ENCODE measurements at places on chromosomes 6 and 20.

GRCh38 chr6:137019476-137020272, 25.1 kb downstream of the IL20RA start:
- no peak for DNase-seq

GRCh38 chr6:73329201-73329600, 24.9 kb downstream of the DPPA5 start:
- DNase-seq, result no peak

DNA sequence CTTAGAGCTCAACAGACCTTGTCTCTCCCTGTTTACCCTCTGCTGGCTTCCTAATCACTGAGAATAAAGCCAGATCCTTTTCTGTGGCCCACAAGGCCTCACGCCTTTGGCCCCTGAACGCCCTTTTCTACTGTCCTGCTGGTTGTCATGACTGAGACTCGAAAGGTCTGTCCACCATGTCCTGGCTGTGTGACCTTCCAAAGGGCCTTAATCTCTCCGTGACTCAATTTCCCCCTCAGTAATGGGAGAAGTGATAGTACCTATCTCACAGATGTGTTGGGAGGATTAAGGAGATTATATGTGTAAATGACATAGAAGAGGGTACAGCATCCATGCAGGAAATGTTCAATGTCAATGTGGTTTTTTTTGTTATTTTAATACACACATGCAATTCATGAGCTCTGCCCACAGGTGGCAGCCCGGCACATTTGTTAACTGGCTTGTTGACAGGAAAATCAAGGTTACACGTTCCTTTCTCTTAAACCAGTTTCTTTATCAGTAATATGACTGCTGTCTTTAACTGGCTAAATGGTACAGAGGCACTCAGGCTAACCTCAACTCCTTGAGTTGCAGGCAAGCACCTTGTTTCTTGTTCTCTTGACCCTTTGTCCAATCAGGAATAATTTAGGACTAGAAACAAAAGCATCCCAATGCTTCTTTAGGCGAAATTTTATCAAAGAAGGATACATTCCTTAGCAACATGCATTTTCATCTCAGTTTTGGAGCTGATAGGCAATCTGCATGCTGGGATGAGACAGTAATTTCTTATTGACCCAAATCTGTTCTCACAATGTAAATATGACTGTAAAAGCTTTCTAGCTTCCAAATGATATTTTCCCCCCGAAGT, 16.6 kb downstream of the SLC22A1 start:
- DNase-seq, result peak; percentile 42

DNA sequence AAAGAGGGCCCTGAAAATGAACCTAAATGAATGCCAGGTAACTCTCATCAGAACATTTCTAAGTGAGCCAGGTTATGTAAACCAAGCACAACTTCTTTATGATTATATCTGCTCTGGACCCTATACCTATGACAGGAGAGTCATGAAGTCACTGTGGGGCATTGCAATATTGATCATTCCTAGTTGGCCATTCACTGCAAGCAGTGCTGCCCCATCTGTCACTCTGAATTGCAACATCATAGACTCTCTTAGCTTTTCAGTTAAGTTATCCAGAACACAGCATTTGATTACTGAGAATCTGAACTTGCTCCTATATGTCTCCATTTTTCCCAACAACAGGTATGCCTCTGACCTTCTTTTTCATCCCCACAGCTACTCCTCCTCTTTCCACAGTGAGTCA, 3.3 kb downstream of the COL21A1 start:
- DNase-seq, result no peak

DNA sequence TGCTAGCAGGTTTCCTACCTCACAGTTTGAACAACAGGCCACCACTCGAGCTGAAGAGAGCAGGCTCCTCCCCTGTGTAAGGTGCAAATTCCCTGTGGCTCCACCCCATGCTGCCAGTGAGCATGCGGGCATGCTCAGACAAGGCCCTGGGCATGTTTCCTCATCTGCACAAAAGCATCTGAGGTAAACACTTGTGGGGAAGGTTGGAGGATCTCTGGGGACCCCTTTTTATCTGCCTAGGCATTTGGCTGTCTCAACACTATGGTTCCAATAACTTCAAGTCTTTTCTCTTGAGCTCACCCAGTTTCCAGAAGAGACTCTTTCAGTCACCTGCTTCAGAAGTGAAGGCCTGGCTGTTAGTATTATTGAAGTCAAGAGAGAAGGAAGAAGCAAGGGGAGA, 9.4 kb downstream of the C6orf58 start:
- DNase-seq, result no peak

- DNase-seq, result peak; percentile 32
Observed at GRCh38 chr6:3748208-3749066, 3.1 kb downstream of the PXDC1 start.

DNA sequence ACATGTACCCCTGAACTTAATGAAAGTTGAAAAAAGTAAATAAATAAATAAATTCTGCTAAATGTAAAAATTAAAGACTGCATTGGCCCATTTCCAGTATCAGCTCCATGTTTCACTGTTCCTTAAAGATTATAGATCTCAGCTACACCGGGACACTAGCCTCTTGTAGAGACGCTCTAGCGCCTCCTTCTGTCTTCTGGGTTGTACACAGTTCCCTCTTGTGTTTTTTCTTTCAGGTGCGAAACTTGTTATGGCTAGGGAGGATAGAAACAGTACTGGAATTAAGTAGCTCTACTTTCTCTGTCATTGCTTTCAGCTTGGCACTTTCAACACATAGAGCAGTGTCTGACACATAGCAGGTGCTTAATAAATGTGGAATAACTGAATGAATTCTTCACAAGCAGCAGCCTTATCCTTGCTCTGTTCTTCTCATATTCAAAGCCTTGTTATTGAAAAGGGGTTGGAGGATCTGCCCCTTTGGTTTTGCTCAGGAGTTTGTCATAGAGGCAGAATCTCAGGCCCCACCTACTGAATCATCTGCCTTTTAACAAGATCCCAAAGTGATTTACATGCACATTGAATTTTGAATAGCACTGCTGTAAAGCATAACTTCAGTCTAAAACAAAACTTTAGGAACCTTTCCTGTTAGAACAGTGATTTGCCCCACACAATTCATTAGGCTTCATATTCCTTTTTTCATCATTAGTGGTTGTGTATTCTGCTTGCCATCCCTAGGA, 92.3 kb downstream of the FIG4 start:
- no peak for DNase-seq

GRCh38 chr6:43843669-43844171, 73.7 kb downstream of the VEGFA start:
- no peak for DNase-seq

DNA sequence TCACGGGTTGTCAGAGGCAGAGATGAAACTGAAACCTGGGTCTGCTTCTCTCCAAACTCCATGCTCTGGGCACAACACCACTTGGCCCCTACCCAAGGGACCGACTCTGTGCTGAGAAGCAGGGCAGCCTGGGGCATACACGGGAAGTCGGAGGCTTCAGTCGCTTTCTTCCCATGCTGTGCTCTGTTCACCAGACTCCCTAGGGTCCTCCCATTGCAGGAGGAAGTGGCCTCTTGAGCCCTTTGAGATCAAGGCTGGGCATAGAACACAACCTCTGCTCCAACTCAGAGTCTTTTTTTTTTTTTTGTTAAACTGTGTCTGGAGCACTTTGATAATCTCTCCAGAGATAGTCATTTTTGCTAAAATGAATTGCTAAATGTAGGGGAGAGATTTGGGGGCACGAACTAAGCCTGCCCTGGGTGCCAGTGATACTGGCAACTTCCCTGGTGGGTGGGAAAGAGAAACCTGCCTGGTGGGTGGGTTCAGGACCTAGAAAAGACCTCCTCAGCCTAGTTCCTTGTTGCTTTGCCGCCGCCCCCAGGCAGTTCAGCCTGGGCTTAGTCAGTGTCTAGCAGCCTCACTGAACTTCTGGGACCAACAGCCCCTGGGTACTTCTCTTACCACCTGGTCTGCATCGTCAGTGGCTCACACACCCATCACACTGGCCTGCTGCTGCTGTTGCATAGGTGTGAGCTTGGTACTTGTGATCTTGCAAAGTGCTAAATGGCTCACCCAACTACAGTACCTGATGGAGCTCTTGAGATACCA, 62.0 kb downstream of the PPP1R14C start:
- no peak for DNase-seq

GRCh38 chr20:51089272-51089781, 66.4 kb upstream of the KCNG1 start:
- no peak for DNase-seq

DNA sequence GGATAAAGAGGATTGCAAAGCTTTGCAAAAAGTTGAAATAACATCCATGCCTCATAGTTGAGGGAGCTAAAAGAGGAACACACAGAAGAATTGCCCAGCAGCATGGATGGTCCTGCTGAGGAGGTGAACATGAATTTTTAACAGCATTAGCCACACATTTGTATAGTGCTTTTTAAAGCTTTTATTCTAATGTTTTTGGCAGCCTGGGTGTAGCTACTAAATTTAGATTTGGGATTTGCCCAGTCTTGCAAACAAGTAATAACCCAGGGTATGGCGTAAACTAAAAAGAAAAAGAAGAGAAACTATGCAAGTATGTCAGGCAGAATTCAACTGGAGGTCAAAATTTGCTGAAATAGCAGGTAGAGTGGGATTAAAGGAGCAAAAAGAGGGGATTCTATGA, 75.1 kb upstream of the PTPRK start:
- no peak for DNase-seq

- DNase-seq, result no peak
Observed at GRCh38 chr6:22366214-22366613, 69.4 kb upstream of the PRL start.

GRCh38 chr6:897528-898207, 204.7 kb upstream of the EXOC2 start:
- no peak for DNase-seq

- DNase-seq, result no peak
Observed at GRCh38 chr6:135566311-135567068, 69.0 kb upstream of the AHI1 start.

- DNase-seq, result no peak
Observed at GRCh38 chr6:43939281-43940070, 169.5 kb downstream of the VEGFA start.

DNA sequence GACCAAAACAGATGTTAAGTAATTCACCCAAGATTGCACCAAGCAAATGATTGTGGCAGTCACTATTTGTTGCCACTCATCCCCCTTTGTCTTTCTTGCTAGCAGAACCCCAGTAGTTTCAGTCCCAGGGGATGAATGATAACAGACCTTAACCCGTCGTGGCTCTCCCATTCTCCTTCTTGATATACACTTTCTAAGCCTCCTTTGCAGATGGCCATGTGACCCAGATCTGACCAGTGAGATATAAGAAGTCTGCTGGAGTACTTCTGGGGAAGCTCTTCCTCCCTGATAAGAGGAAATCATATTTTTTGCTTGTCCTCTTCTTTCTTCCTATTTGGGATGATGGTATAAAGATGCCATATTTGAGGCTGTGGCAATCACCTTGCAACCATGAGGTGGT, 9.6 kb upstream of the SH3BGRL2 start:
- no peak for DNase-seq

DNA sequence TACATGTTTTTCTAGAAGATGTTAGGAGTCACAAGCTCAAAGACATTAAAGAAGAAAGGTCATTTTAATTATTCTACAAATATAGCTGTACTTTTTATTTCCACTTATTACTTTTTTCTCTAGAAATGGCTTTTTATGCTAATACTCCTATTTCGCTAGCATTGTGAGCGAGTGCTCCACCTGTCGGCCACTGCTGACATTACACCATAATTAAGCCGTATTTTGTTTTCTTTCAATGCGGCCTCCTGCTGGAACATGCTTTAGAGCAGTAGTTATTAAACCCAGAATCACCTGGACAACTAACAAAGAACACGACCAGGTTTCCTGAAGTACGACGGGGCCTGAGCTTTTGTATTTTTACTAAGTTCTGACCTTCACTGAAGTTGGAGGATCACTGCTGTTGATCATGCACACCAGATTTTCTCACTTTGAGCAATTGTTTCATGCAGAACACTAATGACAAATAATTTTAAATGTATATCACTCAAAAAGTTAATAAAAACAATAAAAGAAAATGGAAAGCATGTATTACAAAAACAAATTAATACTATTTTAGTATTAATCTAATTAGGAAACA, 74.1 kb upstream of the PAK5 start:
- no peak for DNase-seq

- DNase-seq, result no peak
Observed at GRCh38 chr20:8250539-8251200, 118.6 kb downstream of the PLCB1 start.

- DNase-seq, result no peak
Observed at GRCh38 chr6:35283361-35283760, 14.3 kb upstream of the DEF6 start.

GRCh38 chr6:137894779-137895385, 27.8 kb downstream of the TNFAIP3 start:
- DNase-seq, result no peak

DNA sequence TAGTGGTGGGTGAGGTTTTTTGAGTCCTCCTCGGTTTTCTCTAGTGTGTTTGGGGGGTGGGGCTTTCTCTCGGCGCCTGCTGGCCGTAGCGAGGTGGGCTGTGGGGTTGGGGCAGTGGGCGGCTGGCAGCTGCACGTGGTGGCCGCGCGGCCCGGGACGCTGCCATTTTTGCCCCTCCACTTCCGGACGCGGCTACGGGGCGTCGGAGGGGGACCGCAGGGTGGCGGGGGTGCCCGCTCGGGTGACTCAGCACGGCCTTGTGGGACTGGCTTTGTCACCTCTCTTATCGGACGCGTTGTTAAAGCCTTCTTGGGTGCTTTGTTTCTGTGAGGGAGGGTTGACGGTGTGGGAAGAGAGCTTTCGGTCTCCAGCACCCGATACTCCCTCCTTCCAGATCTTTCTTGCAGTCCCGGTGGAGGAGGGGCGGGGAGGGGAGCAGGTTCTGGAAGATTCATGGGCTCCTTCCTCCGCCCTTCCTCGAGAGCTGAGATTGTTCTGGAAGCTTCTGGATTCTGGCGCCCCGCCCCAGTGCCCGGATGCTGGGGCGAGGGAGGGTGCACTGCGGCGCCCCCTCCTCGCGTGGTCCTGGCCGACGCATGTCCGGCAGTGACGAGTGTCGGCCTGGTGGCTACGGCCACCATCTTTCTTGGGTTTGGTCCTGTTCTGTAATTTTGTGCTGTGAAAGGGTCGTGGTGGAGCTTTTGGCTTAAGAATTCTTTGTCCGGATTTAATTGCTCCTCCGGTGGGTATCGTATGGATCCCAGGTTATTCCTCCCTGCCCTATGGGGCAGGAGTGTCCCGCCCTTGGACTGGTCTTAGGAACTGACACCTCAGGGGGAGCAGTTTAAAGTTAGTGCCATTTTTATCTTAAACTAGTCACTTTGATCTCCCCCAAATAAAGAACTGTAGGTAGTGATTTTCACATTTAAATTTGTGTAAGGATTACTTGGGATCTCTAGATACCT, 719 bp downstream of the HSP90AB1 start:
- peak; percentile 88 for DNase-seq

- DNase-seq, result no peak
Observed at GRCh38 chr20:15570156-15570555, 1003.1 kb downstream of the KIF16B start.

- peak; percentile 19 for DNase-seq
Observed at GRCh38 chr20:36881888-36882287, 6.0 kb downstream of the TLDC2 start.

DNA sequence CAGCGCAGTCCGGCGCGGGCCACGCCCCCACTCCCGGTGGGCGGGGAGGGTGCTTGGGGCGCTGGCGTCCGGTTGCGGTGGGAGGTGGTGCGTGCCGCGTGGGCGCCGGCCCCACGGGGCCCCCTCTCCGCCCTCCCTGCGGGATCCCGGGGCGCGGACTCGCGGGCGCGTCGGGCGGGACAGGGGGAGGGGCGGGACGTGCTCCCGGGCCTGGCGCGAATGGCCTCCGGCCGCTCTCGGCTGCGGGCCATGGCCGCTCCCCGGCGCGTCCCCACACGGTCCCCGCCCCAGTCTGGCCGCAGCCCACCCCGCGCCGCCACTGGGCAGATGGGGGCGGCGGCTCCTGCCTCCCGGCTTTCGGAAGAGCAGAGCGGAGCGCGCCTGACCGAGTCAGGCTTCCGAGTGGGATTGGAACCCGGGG, 771 bp upstream of the PPP1R3G start:
- no peak for DNase-seq
